Stimulated activated CD4-positive, alpha-beta T cell treated with anti-CD3 and anti-CD28 coated beads, TNF-alpha, amount 100 ng/mL, for 48 hours (primary cell): ENCODE measurements at places on chromosomes 13 and 19.
A peak's percentile ranks its signal among the peaks of the same experiment; 100 is the strongest.

DNA sequence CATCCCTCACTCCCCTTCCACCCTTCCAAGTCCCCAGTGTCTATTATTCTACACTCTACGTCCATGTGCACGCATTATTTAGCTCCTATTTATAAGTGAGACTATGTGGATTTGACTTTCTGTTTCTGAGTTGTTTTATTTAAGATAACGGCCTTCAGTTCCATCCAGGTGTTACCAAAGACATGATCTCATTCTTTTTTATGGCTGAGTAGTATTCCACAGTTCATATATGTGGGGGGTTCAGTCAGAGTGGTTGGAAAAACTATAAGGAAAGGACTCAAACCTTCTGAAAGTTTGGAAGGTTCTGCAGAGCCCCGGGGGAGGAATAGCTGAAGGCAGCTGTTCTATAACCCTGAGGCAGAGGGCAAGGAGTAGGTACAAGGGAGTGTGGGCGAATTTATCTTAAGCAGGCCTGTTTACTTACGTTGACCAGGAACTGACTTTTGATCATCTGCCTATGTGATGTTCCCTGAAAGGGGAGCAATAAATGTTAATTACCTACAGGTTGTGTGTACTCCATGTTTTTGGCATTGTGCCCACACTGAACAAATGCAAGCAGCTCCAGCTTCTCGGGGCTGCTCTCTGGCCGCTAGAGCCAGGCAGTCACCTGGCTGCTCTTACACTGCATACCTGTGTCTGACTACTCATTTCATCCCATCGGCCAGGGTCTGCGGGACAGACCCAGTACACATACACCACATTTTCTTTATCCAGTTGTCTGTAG, 13.5 kb upstream of the ADGRE1 start:
- DNase-seq, result no peak

- peak; percentile 14 for DNase-seq
Measured at GRCh38 chr19:3849092-3849491, 19.7 kb downstream of the ZFR2 start.

DNA sequence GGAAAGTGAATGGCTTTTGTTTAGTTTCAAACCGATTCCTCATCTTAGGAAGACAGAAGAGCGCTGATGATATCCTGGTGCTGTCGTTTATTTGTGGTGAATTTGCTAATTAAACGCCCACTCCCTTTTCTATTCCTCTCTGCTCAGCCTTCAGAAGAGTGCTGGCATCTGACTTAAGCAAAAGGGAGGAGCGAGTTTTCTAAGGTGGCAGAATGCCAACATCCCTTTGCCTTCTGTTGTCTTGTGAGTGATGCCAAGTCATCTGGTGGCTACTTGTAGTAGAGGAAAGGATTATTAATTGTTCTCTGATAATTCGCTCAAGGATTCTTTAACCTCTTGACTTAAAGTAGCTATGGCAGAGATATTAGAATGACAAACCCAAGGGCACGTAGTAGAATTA, 68.1 kb downstream of the ERCC5 start:
- DNase-seq, result no peak

DNA sequence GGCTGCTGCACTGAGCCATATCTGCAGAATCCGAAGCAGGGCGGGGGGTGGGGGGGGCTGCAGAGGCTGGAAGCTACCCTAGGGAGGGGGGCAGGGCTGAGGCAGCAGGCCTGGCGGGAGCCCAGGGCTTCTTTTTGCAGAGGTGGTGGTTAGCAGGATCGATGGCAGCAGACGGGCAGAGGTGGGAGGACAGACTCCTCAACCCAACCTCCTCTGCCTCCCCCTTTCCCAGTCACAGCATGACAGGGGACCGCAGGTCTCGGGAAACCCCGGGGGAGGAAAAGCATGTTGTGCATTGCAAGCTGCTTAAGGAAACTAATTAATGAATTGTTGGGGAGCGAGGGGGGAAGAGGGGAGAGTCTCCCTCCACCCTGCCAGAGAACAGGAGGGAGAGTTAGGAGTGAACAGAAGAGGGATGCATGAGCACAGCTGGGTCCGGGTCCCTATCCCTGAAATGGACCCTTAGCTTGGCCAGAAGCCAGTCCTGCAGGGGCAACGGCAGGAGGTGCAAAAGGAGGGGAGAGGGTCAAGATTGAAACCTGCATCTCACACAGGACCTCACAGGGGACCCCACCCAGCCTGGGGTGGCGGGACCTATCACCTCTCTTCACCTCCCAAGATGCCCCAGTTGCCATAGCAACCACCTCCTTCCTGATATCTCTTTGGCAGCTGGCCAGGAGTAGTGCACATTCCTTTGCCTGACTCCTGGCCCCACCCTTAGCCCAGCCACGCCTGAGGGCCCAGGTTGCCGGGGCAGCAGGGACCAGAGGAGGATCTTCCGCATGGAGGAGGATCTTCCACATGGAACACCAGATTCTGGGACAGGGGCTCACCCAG, 1.8 kb downstream of the FXYD7 start:
- no peak for DNase-seq

- no peak for DNase-seq
Measured at GRCh38 chr13:44160591-44161191, 212.9 kb upstream of the SERP2 start.

- no peak for DNase-seq
Measured at GRCh38 chr13:46544208-46544607, 8.8 kb upstream of the LRCH1 start.

DNA sequence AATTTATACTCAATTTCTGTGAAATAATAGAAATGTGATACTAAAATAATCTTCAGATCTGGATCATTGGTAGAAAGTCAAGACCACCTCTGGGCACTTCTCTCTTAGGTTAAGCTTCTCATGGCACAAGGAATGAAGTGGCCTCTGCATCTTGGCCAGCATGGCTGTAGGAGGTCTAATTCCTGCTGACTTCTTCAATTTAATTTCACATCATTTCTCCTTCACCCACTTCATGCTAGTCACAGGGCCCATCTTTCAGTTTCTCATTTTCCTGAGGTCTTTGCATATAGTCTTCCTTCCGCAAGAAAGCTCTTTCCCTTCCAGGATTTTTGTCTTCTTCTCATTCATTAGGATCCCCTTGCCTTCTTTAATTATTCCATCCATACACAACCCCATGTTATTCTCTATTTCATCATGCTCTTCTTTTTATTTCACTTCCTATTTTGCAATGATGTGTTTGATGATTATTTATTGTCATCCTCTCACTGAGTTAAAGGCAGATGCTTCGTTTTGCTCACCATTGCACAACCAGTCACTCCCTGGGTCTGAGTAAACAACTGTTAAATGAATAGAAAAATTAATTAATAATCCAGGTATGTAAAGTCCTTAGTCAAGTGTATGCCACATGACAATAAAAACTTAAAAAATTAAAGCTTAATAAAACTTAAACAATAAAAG, 397.4 kb downstream of the SPRY2 start:
- DNase-seq, result no peak
